Pancreas (tissue), 10 donors: ENCODE measurements at places on chromosomes 4 and X. TPM values are rescaled to one million over a fixed set of nuclear protein-coding genes. Genes with fewer than 3 reads are reported as not detected.

GRCh38 chr4:164789047-164789446 is 35.1 kb downstream of the SMIM31 start:
- H3K36me3 ChIP-seq: no peaks in the 10 kb centered on the region
- DNase-seq: no peak
- H3K27ac ChIP-seq: no peak overlapping the region
- H3K4me3 ChIP-seq: no peak overlapping the region

DNA sequence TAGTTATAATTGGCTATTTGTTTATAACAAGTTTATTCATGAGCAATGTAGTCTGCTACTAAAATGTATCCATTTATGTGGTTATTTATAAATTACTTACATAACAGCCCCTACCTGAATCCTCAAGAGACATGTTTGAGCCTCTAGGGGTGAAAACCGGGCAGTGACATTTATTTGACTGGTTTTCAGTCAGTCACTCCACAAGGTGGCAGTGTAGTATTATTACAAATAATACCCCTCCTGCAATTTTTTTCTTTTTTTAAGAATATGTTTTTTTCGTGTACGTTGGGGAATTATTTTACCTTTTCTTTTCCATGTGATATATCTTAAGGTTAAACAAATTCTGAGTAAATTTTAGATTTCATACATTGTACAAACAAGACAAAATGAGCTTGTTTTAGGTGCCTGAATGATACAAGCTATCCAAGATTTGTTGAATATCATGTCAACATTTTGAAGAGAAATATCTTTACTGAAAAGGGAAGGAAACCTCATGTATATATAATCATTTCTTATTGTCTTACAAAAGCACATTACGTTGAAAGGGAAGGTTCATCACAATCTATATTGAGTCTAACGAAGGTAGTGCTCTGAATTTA is 598.7 kb upstream of the TECRL start:
- no peaks in the 10 kb centered on the region for H3K36me3 ChIP-seq
- H3K27ac ChIP-seq: no peak overlapping the region
- H3K4me1 ChIP-seq: no peaks in the 10 kb centered on the region
- H3K4me3 ChIP-seq: no peak overlapping the region

GRCh38 chrX:34559325-34559724 is 97.8 kb downstream of the TMEM47 start:
- peaks cover 5% of the 10 kb centered on the region for H3K27me3 ChIP-seq
- no peak overlapping the region for H3K4me3 ChIP-seq
- H3K27ac ChIP-seq: no peak overlapping the region
- DNase-seq: no peak
- no peaks in the 10 kb centered on the region for H3K36me3 ChIP-seq

GRCh38 chrX:96989830-96990571 is 106.3 kb downstream of the RPA4 start:
- H3K4me3 ChIP-seq: no peak overlapping the region
- H3K27me3 ChIP-seq: no peaks in the 10 kb centered on the region
- DNase-seq: no peak
- no peaks in the 10 kb centered on the region for H3K4me1 ChIP-seq
- no peak overlapping the region for H3K27ac ChIP-seq
- H3K36me3 ChIP-seq: no peaks in the 10 kb centered on the region

DNA sequence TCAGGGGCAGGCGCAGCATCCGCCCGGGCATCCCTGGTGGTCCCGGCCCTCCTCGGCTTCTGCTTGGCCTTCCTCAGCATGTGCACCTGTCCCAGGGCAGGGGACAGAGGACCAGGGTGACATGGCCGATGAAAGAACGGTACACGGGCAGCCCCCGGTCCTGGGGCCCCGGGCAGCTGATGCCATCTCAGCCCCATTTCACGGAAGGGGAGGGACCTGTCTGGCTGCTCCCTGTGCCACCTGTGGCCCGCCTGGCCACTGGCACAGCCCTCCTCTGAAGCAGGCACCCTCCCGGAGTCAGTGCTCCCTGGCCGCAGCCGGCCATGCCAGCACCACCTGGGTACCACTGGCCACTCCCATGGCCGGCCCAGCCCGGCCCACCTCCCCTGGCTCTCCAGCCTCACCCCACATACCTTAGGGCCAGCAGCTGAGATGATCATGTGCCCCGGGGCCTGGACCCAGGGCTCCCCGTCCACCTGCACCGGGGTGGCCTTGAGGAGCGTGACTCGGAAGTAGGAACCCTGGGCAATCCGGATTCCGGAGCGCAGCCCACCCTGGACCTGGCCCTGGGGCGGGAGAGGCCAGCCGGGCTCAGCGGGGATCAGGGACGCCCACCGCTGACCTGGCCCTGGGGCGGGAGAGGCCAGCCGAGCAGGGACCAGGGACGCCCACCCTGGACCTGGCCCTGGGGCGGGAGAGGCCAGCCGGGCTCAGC is 12.6 kb downstream of the DGKQ start:
- no peaks in the 10 kb centered on the region for H3K27me3 ChIP-seq
- H3K4me3 ChIP-seq: no peak overlapping the region

GRCh38 chr4:31539284-31540069 is 819.3 kb downstream of the PCDH7 start:
- H3K4me1 ChIP-seq: no peaks in the 10 kb centered on the region
- no peak overlapping the region for H3K4me3 ChIP-seq
- no peaks in the 10 kb centered on the region for H3K27me3 ChIP-seq
- no peak overlapping the region for H3K27ac ChIP-seq

GRCh38 chrX:70498129-70498528 is 53.5 kb downstream of the DLG3 start:
- no peak for DNase-seq
- no peaks in the 10 kb centered on the region for H3K27me3 ChIP-seq
- no peak overlapping the region for H3K27ac ChIP-seq
- no peak overlapping the region for H3K4me3 ChIP-seq

IL2RG gene
- 2.2 TPM for total RNA-seq
